Karpas-422 (cell line): ENCODE measurements at places on chromosomes 2 and 18.
A peak's percentile ranks its signal among the peaks of the same experiment; 100 is the strongest.

GRCh38 chr2:197138506-197138905 lies 172.1 kb downstream of the ANKRD44 start:
- H3K4me3 ChIP-seq = peak overlapping the region; percentile 10; the same call in 1 of the 2 replicates
- H3K36me3 ChIP-seq = 0 out of 2 replicates have a peak, but pooled peaks cover 7% of the 10 kb centered on the region
- H3K27me3 ChIP-seq = no peaks in the 10 kb centered on the region
- peak overlapping the region; percentile 80 for H3K27ac ChIP-seq

- no peak overlapping the region for H3K27ac ChIP-seq
- peaks cover 9% of the 10 kb centered on the region for H3K36me3 ChIP-seq
- no peaks in the 10 kb centered on the region for H3K27me3 ChIP-seq
These were observed 203.3 kb downstream of the TCF4 start for GRCh38 chr18:55384551-55385275.

DNA sequence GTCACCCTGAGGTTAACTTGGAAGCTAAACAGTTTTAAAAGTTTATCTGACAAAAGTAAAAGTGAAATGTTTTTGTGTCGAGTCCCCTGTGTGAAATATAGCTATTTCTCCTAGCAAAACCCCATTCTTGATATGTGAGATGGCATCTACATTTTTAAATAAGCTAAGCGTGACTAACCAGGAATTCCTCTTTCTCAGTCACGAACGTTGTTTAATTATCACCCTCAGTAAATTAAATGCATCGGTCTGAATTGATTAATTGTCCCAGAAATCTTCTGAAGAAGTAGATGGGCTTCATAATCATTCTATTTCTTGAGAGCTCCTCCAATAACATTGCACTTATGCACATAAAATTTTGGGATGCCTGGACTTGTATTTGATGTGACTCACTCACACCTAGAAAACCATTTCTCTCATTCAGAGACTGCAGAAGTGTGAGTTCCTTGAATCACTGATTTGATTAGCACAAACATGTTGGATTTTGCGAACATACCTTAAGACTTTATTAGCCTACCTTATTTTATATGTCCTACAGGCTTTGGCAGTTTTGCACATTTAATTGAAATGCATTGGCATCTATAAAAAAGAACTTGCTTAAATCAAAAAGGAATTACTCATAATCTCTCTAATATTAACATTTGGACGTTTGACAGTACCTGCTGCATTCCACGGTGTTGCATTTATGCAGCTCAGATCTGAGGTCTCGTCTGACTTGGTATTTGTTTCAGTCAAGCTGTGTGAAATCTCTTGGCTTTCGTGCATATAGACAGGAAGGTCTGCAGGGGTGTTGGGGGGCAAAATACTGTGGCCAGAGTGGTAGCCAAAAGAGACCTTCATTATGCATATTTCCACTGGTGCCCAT lies 475.2 kb downstream of the EPHA4 start:
- no peaks in the 10 kb centered on the region for H3K27me3 ChIP-seq
- H3K36me3 ChIP-seq = no peaks in the 10 kb centered on the region
- no peaks in the 10 kb centered on the region for H3K4me1 ChIP-seq
- no peak overlapping the region for H3K4me3 ChIP-seq
- H3K27ac ChIP-seq = no peak overlapping the region

DNA sequence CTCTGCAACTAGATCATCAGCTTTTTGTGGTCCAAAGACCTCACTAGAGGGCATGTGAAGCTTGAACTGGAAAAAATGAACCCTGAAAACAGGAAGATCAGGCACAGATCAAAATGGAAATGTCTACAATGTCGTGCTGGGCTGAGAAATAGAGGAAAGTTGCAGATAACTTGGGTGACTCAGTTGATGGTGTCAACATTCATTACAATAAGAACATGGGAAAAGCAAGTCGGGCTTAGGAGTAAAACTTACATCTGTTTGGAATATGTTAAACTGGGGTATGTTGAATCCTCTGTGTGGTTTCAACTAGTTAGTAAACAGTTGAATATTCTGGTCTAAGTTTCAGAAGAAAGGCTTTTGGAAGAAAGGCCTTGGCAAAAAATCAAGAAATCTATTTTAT lies 940.4 kb downstream of the ERBB4 start:
- no peaks in the 10 kb centered on the region for H3K36me3 ChIP-seq
- no peak overlapping the region for H3K27ac ChIP-seq
- H3K27me3 ChIP-seq = no peaks in the 10 kb centered on the region
- no peak for DNase-seq

DNA sequence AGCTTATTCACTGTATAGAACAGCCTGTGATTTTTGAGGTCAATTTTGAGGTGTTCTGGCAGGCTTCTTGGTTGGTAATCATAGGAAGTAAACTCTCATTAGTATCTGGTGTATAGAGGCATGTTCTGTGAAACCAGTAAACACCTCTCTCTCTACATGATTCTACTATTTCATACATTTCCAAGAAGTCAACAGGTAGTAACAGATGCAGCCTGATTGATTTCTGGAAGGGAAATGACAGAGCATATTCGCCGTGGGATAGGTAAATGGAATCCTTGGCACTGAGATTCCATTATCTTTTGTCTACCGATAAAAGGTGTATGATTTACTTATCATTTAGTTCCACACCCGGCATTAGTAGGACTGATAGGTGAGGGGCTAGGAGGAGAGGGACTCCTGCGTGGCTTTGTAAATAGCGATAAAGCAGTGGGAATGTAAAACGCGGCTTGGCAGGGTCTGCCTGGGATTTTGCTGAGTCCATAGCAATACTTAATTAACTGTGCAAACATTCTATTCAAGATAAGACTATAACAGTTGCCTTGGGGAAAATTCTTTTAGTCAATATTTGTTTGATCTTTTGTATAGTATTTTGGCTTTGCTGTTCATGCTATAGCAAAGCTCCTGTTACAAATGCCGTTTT lies 32.3 kb downstream of the LYPD6B start:
- no peak overlapping the region for H3K4me3 ChIP-seq
- no peaks in the 10 kb centered on the region for H3K36me3 ChIP-seq
- no peaks in the 10 kb centered on the region for H3K4me1 ChIP-seq
- no peak overlapping the region for H3K27ac ChIP-seq
- H3K27me3 ChIP-seq = no peaks in the 10 kb centered on the region
- no peak for DNase-seq

DNA sequence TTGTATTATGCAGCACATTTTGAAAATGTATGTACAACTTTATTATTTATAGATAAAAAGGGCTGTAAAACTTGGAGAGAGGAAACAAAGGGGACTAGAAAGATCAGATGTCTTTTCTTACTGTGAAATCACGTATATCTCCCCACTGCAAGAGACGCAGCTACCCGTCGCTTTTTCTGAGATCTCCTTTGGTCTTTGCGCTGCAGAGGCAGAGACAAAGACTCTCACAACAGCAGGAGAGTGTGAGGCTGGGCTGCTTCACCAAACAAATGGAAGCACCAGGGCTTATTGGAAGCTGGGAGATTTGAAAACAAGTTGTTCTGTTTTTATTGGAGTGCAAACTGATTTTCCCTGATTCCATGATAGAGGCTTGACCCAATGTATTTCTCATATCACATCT lies 129.0 kb upstream of the PARD3B start:
- no peaks in the 10 kb centered on the region for H3K4me1 ChIP-seq
- H3K36me3 ChIP-seq = no peaks in the 10 kb centered on the region
- no peaks in the 10 kb centered on the region for H3K27me3 ChIP-seq
- no peak overlapping the region for H3K4me3 ChIP-seq
- no peak for DNase-seq

- DNase-seq = no peak
- H3K36me3 ChIP-seq = no peaks in the 10 kb centered on the region; the same call in 1 of the 2 replicates
- H3K27ac ChIP-seq = no peak overlapping the region
- H3K27me3 ChIP-seq = no peaks in the 10 kb centered on the region
- peaks cover 30% of the 10 kb centered on the region for H3K4me1 ChIP-seq
- no peak overlapping the region for H3K4me3 ChIP-seq
These were observed 280.4 kb downstream of the C1D start for GRCh38 chr2:67782443-67782842.

DNA sequence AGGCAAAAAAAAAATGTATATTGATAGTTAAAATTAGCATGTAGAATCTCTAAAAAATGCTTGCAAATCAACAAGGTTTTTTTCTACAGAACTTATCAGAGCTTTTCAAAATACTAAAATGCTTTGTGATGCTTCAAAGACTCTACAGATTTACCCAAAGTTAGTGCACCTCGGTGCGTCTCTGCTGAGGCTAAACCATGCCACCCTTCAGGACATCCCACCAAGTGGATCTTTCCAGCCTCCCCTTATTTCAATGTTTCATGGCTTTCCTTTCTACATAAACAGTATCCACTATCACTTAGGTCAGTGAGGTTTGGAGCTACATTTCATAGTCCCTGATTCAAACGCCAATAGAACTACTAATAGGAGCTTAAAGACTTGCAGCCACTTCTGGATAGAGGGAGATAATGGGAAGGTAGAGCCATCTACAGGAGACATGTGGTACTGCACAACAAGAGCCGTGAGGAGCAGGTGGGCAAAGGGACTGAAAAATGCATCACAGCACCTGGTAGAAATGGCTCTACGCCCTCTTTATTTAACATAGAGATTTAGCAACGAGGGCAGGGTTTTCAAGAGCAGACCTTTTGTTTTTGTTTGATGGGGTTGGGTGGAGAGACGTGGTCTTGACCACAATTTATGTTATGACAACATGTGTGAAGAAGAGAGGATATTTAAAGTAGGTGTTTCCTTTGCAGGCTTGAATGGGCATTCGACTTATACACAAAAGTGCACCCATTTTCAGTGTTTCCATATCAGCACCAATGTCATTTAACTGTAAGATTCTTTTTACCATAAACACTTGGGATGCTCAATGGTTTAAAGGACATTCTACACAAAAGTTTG lies 56.1 kb upstream of the SLC35G4 start:
- no peaks in the 10 kb centered on the region for H3K36me3 ChIP-seq
- no peaks in the 10 kb centered on the region for H3K27me3 ChIP-seq
- peak; percentile 85 for DNase-seq
- no peak overlapping the region for H3K27ac ChIP-seq

- H3K4me1 ChIP-seq = no peaks in the 10 kb centered on the region
- H3K27ac ChIP-seq = no peak overlapping the region
- H3K36me3 ChIP-seq = no peaks in the 10 kb centered on the region
- no peak overlapping the region for H3K4me3 ChIP-seq
- no peaks in the 10 kb centered on the region for H3K27me3 ChIP-seq
These were observed 73.7 kb downstream of the PXDN start for GRCh38 chr2:1670636-1671035.

GRCh38 chr18:10138719-10139118 lies 224.9 kb downstream of the VAPA start:
- no peak for DNase-seq
- H3K4me3 ChIP-seq = no peak overlapping the region
- no peaks in the 10 kb centered on the region for H3K4me1 ChIP-seq
- H3K27ac ChIP-seq = no peak overlapping the region
- no peaks in the 10 kb centered on the region for H3K36me3 ChIP-seq
